ENCODE measurements at places on chromosomes 4 and X. TPM values are rescaled to one million over a fixed set of nuclear protein-coding genes. Genes with fewer than 3 reads are reported as not detected.

The EREG gene
- under 0.01 TPM for total RNA-seq

The NR3C2 gene
- 10.6 TPM for total RNA-seq

The TFE3 gene
- 10.8 TPM for total RNA-seq

The SATL1 gene
- total RNA-seq = 0.31 TPM

The GPR34 gene
- total RNA-seq = 6.4 TPM

The PARM1 gene
- 65.7 TPM for total RNA-seq

The FRMPD4 gene
- total RNA-seq = 0.75 TPM

The CABS1 gene
- total RNA-seq = not detected

The POU3F4 gene
- total RNA-seq = under 0.01 TPM

The PNMA6F gene
- not detected for total RNA-seq

Data from muscle of leg (tissue), 16 donors.